ENCODE measurements at places on chromosomes 12 and 14. TPM values are rescaled to one million over a fixed set of nuclear protein-coding genes. Genes with fewer than 3 reads are reported as not detected.

RPL10L gene
- not detected for total RNA-seq

DEPDC4 gene
- 1.2 TPM for total RNA-seq

TRHDE gene
- total RNA-seq, result 0.14 TPM

TAS2R31 gene
- total RNA-seq, result 0.16 TPM

FAR2 gene
- total RNA-seq, result not detected

ZCCHC8 gene
- 22.3 TPM for total RNA-seq

CD4 gene
- total RNA-seq, result not detected

CATSPERB gene
- total RNA-seq, result not detected

SLC25A47 gene
- not detected for total RNA-seq

DTX1 gene
- 0.36 TPM for total RNA-seq

MMP19 gene
- total RNA-seq, result 0.38 TPM

SYNDIG1L gene
- total RNA-seq, result 0.03 TPM

FAM234B gene
- total RNA-seq, result 3.8 TPM

KCNC2 gene
- not detected for total RNA-seq
